Fibroblast of lung (primary cell): ENCODE measurements at places on chromosomes 12 and 14. TPM values are rescaled to one million over a fixed set of nuclear protein-coding genes. Genes with fewer than 3 reads are reported as not detected.

DNA sequence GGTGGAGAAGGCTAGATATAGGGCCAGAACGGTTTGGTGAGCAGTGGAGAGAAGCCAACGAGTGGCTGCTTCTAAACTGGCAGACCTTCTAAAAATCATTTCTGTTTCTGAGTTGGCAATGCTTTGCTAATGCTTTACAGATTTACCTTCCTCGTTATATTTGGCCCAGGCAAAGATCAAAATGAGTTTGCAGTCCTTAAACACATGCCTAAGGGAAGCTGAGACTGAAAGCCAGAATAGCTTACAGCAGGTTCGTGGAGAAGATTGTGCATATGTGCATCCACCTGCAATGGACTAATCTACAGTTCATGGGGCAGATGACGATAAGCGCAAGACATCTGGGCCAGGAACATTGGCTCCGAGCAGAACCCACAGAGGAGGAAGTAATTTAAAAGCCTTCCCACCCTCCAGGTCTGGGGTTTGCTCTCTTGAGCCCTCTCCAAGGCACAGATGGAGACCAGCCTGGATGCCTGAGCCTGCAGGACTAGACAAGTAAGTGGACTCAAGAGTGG is 99.4 kb downstream of the NINJ2 start:
- peaks cover 13% of the 10 kb centered on the region for H3K27me3 ChIP-seq
- no peaks in the 10 kb centered on the region for H3K4me1 ChIP-seq
- no peak overlapping the region for H3K27ac ChIP-seq
- H3K4me3 ChIP-seq = no peak overlapping the region
- no peaks in the 10 kb centered on the region for H3K36me3 ChIP-seq

GRCh38 chr12:87866578-87867292 is 162.5 kb downstream of the C12orf50 start:
- H3K27me3 ChIP-seq = no peaks in the 10 kb centered on the region
- no peak overlapping the region for H3K27ac ChIP-seq
- H3K36me3 ChIP-seq = no peaks in the 10 kb centered on the region

Gene KRT83
- total RNA-seq = not detected in 2 replicates

Gene ANG
- 5.1 and 6.4 TPM in 2 replicates for total RNA-seq

DNA sequence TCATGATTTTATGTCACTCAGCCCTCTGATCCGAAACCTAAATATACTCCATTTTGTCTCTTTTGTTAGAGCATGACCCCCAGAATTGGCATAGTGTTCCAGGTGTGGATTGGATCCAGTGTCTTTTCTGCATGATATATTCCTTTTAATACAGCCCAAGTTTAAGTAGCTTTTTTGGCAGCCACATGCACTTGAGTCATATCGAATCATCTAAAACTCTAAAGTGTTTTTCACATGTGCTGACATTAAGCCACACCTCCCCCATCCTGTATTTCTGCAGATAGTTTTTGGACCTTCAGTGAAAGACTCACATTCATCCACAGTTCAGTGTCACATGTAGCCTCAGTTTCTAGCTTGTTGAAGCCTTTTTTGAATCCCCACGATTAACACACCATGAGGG is 30.6 kb downstream of the BORCS5 start:
- H3K27me3 ChIP-seq = no peaks in the 10 kb centered on the region
- H3K36me3 ChIP-seq = no peaks in the 10 kb centered on the region
- no peaks in the 10 kb centered on the region for H3K4me1 ChIP-seq
- H3K4me3 ChIP-seq = no peak overlapping the region

- H3K4me1 ChIP-seq = no peaks in the 10 kb centered on the region
- no peaks in the 10 kb centered on the region for H3K36me3 ChIP-seq
- H3K27me3 ChIP-seq = no peaks in the 10 kb centered on the region
- H3K27ac ChIP-seq = no peak overlapping the region
Observed at GRCh38 chr12:123816896-123817537, 54.9 kb downstream of the DNAH10 start.

- no peaks in the 10 kb centered on the region for H3K4me1 ChIP-seq
- H3K4me3 ChIP-seq = no peak overlapping the region
Observed at GRCh38 chr12:115364921-115365320, 680.9 kb upstream of the TBX3 start.

DNA sequence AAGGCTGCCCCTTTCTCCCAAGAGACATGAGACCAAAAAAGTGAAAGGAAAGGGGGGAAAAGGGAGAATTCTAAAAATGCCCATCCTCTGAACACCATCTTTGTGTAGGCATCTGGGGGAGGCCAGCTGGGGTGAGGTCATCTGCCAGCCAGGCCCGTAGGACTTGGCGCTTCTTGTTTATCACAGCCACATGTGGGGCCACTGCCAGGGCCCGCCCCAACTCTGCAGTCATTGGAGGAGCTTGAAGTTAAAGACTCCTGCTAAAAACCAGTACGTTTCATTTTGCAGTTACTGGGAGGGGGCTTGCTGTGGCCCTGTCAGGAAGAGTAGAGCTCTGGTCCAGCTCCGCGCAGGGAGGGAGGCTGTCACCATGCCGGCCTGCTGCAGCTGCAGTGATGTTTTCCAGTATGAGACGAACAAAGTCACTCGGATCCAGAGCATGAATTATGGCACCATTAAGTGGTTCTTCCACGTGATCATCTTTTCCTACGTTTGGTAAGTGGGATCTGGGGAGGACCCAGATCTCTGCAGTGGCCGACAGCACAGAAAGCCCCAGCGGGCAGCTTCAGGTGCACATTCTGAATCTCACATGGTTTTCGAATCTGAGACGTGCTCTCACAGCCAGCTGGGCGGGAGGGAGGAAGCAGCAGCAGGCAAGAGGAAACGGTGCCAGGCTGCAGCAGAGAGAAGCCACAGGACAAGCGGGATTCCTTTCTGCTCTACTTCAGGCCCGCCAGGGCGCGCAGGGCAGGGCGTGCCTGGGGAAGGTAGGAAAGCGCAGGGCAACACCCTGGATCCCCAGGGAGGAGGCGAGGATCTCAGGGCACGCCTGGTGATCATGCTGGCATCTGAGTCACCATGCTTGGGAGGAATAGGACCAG is at the start of gene P2RX7:
Gene P2RX7, plus strand, starts transcription at position 276 of the 881 bp plus-strand sequence. Its CDS starts 95 bp downstream, at position 371.
- peak within 1 kb of the TSS; percentile 58 for H3K27ac ChIP-seq
- peaks cover 3% of the 10 kb centered on the region for H3K4me1 ChIP-seq
- H3K36me3 ChIP-seq = no peaks in the 10 kb centered on the region
- peak within 1 kb of the TSS; percentile 64 for H3K4me3 ChIP-seq
- H3K27me3 ChIP-seq = no peaks in the 10 kb centered on the region

- no peak overlapping the region for H3K4me3 ChIP-seq
- H3K27ac ChIP-seq = no peak overlapping the region
- H3K36me3 ChIP-seq = no peaks in the 10 kb centered on the region
- no peaks in the 10 kb centered on the region for H3K27me3 ChIP-seq
- DNase-seq = peak; percentile 79
Observed at GRCh38 chr12:125983094-125983783, 918.0 kb downstream of the AACS start.

GRCh38 chr14:23094666-23095195 is at the start of gene ACIN1:
Gene ACIN1, minus strand, starts transcription at chr14:23095136. Its CDS starts 24 bp downstream, at chr14:23095112.
- H3K27ac ChIP-seq = peak within 1 kb of the TSS; percentile 98
- DNase-seq = peak; percentile 87
- H3K4me3 ChIP-seq = peak within 1 kb of the TSS; percentile 93
- no peaks in the 10 kb centered on the region for H3K4me1 ChIP-seq
- peaks cover 11% of the 10 kb centered on the region for H3K36me3 ChIP-seq
- no peaks in the 10 kb centered on the region for H3K27me3 ChIP-seq
